ENCODE measurements at places on chromosomes 7 and 10.

DNA sequence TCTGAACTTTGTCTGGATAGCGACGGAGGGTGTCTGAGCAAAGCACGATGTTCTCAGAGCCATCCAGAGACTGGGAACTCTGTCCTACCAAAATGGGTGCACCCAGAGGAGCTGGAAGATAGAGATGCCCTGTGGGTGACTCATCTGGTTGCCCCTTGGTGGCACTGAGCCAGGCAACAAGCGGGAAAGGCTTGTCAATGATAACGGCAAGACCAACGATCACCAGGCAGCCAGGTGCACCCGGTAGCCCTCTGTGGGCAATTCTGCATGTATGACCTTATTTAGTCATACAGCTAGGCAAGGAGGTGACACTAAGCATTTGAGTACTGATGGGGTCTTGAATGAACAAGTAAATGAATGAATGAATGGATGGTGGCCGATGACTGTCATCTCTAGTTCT is 2.8 kb upstream of the ELN start:
- no peak for DNase-seq

GRCh38 chr7:50923476-50923875 is 140.8 kb upstream of the GRB10 start:
- DNase-seq: no peak

DNA sequence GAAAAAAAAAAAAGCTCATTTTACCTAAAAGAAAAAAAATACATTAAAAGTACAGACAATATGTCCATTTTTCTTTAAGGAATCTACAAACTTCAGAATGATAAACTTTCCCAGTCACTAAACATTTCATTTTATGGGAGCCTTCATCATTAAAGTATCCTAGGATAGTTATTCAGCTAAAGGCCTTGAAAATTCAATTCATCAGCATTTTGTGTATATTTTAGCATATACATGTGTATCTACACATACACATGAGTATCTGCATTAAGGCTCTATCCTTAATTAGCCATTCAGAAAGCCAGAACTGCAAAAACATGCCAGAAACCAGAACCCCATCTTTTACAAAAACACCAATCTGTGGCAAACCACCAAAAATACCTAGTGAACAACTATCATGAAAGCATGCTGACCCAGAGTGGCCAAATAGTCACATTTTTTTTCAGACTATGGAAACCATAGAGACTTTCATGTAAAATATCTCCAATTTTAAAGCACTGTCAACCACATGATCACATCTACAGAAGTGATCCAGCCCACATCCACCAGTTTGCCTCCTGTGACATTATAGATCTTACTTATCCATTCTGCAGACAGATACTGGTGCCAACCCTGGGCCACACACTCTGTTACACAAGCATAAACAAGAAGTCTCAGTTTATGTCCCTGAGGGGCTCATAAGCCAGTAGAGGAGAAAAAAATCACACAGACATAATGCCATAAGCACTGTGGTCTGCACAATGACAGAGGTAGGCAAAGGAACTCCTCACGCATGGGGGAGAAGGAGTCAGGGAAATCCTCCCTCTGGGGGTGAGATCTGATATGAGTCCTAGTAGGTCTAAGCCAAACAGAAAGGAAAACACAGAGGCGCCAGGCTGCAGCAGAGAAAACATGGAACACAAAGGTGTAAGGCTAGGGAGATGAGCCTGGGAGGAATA is 79.2 kb downstream of the SRPK2 start:
- no peak for DNase-seq

DNA sequence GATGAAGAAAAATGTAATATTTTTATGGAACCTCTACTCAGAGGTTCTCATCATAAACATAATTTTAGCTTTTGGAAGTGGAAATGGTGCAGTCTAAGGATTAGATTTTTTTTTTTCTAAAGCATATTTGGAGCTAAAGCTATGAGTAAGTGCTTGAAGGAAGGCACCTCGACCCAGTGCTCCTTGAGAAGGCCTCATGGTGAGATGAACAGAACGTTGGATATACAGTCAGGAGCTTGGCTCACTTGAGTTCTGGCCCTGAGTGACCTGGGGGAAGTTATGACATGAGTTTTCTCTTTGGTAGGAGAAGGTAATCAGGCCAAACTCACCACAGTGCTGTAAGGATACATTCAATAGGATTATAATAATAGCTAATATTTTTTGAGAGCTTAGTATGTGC is 163.3 kb downstream of the JCAD start:
- no peak for DNase-seq

- DNase-seq: no peak
Measured at GRCh38 chr10:102131286-102132170, 1.3 kb upstream of the PPRC1 start.

GRCh38 chr7:80916770-80917741 is 1.8 kb downstream of the SEMA3C start:
- DNase-seq: peak; percentile 75

DNA sequence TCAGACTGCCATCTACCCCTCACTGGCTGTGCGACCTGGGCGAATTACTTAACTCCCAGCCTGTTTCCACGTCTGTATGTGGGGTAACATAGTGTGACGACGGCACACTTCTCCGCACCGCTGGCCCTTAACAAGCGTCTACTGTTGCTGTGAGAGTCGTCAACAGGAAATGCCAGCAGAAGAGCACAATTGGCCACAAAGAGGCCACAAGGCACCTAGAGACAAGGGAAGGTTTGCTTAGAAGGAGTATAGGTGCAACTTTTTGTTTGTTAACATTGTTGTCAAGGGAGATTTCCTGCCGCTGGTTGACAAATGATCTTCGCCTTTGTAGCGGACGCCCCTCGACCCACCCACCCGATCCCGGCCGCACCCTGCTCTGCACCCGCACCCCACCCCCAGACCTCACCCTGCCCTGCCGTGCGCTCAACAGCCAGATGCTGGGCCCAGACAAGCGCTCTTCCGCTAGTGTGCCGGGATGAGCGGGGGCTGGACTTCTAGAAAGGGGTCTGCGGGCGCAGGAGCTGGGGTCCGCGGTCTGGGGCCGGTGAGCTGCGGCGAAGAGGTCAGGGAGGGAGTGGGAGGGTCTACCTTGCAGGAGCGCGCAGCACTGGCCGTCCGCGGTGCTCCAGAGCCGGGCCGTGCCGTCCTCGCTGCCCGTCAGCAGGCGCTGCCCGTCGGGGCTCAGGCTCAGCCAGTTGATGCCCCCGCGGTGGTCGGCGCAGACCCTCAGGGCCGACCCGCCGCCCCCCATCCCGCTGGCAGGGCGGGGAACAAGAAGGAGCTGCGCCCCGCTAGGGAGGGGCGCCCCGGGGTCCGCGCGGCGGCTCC is 785 bp downstream of the WDR86 start:
- no peak for DNase-seq

Measured in foreskin melanocyte (primary cell).